Stimulated activated CD8-positive, alpha-beta memory T cell treated with anti-CD3 and anti-CD28 coated beads, Interleukin-4, amount 100 ng/mL, for 48 hours (primary cell): ENCODE measurements at places on chromosomes 1 and 21.

DNA sequence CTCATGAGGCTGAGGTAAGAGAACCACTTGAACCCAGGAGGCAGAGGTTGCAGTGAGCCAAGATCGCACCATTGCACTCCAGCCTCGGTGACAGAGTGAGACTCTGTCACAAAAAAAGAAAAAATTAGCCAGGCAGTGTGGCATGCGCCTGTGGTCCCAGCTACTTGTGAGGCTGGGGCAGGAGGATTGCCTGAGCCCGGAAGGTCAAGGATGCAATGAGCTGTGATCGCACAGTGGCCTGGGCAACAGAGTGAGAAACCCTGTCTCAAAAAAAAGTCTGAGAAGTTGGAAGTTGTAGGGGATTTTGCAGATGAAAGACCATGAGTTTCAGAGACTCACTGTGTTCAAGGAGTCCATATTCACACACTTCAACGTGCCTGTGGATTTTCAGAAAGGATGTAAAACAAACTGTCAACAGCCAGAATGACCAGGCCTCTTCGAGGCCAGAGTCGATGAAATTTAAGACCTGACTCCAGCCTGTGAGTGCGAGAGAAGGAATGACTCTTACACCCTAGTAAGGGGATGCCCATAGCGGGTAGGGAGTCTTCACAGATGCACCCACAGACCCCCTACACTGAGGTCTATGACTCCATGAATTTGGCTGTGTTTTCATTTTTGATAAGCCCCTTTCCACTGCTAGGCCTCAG lies 2.2 kb downstream of the S100A13 start:
- no peak for DNase-seq

DNA sequence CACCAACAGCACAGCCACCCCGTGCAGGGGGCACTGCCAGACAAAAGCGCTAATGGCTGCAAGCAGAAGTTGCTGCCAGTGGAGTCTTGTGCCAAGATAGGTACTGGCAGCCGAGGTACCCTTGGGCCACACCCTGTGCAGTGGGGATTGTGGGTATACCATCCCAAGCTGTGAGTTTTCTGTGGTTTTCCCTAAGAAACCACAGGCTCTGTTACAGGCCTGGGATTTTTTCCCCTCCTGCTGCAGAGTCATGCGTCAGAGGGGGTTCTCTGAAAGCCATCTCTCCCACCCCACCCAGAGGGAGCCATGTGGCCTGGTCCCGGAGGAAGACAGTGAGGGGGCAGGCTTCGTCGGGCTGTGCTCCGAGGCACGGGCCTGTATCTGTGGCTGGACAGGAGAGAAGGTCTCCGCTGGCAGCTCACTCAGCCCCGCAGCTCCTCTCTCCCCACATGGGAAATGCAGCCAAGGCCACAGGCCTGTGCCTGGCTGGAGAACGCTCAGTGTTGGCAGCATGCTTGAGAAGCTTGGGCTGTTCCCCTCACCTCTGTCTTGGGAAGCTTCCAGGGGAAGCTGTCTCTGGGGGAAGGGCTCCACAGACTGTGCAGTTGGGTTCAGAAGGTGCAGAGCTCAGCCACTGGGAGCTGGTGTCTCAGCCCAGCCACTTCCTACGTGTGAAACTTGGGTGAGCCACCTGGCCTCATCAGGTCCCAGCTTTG lies 42.5 kb downstream of the NEK2 start:
- DNase-seq: no peak

GRCh38 chr1:24154215-24154614 lies 11.3 kb upstream of the IL22RA1 start:
- DNase-seq: no peak

DNA sequence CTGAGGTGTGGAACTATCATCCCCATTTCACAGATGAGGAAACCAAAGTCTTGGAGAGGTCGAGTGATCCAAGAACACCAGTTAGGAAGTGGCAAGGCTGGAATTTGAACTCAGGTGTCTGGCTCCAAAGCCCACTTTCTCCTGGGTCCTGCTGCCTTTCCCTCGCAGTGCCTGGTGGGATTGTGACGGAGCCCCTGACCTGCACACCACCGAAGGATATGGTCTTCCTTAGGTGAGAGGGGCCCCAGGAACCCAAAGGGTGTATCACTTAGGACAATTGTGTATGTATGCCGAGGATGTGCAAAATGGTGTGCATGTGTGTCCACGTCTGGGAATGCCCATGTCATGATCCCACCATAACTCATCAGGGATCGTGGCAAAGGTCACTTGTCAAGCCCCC lies 392.7 kb downstream of the MATN1 start:
- DNase-seq: no peak

DNA sequence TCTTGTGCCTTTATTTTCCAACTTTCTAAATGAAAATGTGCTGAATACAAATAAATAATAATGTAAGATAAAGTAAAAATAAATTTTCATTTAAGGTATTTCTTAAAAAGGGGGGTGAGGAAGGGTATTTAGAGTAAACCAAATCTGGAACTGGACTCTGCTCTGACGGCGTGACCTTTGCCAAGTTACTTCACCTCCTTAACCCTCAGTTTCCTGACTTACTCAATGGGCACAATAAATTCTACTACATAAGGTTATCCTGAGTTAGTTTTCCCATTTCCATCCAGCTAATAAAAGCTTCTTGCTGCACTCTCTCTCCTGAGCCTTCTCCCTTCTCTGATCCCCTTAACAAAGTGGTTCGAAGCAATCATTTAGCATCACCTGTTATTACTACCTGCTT lies 93.9 kb downstream of the NID1 start:
- no peak for DNase-seq

DNA sequence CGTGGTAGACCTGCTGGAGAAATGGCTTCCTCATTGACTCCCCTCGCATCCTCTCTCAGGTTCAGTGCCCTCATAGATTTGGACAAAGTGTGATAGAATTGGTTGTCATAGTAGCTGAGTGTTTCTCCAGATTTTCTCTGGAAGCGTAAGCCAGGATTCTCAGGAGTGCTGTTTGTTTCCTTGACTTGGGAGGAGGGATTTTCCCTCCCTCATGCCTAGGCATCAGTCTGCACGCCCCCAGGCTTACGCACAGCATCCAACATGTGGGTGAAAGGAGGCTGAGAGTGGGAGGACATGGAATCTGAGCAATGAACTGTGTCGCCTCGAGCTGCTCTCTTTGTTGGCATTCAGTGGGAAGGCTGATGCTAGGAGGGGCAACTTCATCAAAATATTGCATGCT lies 503.5 kb downstream of the LTN1 start:
- no peak for DNase-seq

DNA sequence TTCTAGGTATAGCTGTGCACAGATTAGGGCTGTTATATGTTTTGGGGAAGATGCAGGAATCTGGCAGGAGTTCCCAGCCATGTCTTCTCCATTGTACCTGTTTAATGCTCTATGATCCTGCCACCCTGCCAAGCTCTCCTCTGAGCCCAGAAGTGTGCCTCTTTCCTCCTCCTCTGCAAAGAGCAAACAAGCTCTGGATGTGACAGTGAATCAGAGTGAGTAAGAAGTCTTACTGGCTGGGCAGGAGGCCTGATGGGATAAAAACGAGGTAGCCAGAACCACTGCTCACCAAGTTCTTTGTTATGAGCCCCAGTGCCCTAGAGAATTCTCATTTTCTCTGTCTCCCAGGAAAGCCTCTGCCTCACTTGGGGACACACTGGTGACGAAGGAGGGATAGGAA lies 69.0 kb downstream of the BRINP2 start:
- no peak for DNase-seq

- peak; percentile 43 for DNase-seq
Observed at GRCh38 chr1:244730153-244730933, 77.4 kb downstream of the DESI2 start.

DNA sequence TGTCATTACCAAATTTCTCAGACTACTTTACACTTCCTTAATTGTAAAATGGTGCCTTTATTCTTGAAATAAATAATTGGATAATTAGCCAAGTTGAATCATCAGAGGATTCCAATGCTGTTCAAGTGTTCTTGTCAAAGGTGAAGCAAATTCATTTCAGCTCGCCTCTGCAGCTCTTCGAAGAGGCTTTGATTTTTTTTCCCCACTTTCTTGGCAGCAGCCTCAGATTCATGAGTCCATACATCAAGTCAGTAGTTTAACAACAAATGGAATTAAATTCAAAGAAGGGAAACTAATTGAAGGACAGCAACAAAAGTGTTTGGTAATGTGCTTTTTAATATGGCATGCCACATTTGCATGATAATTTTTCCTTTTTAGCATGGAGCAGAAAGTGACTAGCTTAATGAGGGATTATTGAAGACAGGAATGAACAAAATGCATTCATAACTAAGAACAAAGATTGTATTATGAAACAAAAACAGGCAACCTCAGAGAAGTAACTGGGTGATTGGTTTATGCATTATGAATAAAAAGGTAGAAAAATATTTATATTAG lies 239.0 kb downstream of the USH2A start:
- no peak for DNase-seq

- no peak for DNase-seq
Observed at GRCh38 chr1:159999204-159999603, 32.6 kb downstream of the PIGM start.

GRCh38 chr1:187445066-187445465 lies 616.3 kb downstream of the PLA2G4A start:
- DNase-seq: no peak

DNA sequence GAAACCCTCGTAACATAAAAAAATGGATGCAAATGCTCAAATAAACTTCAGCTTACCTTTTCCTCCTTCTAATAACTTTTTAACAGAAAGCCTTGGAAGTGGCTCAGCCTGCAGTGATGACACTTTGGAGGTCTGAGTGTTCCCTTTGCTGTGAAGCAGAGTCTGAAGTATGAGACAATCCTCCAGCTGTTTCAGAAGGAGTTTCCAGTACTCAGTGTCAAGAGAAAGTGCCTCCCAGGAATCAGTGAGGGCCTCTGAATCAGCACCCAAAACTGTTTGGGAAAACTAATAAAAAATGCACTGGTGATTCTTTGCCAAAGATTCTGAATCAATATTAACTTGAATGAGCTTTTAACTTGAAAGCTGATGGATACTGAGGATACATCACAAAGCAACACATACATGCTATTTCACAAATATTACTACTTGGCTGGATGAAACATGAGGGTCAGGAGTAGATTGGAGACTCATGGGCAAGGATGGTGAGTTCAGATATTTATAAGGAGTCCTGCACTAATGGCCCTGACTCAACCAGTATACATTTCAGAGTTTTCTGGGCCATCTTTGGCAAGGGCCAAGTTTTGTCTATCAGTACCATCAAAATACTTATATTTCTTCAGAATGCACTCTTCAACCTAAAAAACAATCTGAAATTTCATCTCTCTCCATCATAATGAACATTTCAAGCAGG lies 77.0 kb downstream of the IARS2 start:
- no peak for DNase-seq

GRCh38 chr1:2312515-2313301 lies 78.6 kb downstream of the MORN1 start:
- DNase-seq: no peak

- DNase-seq: peak; percentile 26
Observed at GRCh38 chr1:32972814-32973428, 8.3 kb upstream of the RNF19B start.

DNA sequence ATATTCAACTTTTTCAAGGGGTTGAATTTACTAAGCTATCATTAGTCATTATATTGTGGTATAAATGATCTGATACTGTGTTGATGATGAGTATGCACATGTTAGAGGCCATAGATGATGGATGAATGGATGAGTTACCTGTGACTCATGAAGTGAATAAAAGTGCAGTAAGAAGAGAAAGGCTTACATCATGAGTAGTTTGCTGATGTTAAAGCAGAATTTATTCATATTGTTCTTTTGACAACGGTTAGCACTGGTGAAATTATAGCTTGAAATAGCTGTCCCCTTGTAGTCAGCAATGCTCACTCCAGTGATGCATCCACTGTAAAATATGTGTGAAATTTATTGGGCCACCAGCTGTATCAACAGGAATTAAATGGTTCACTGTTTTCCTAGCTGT lies 541.0 kb upstream of the ZRANB2 start:
- DNase-seq: no peak

DNA sequence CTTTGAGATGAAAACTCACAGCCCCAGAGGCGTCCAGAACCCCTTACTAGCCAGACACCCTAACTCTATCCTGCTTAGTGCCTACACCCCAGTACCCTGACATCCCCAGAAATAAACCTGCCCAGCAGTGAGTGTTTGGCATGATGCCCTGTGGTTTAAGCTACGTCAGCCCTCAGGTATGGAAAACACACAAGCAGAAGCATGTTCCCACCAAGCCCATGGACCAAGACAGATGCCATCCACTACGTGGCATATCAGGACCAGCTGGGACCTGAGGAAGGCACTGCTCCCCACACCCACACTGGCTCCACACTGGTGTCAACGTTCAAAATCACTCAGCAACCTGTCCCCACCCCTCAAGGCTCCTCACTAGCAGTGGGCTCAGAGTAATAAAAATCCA lies 116.4 kb downstream of the SYT2 start:
- DNase-seq: no peak

DNA sequence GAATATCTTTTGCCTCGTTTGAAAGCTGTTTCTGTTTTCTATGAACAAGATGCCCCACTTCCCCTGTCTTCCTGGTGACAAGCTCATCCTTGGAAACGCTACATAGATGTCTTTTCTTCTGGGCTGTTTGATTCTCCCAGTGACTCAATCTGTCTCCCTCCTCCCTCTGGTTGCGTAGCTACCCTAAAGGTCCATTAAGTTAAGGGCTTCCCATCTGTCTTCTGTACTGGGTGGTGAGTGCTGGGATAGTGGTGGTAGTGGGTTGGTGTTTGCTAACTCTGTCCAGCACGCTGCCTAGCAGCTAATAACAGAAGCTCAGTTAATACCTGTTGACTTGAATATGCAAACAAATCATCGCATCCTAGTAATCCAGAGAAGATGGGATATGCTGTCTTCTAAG lies 50.2 kb upstream of the GCLM start:
- DNase-seq: no peak

DNA sequence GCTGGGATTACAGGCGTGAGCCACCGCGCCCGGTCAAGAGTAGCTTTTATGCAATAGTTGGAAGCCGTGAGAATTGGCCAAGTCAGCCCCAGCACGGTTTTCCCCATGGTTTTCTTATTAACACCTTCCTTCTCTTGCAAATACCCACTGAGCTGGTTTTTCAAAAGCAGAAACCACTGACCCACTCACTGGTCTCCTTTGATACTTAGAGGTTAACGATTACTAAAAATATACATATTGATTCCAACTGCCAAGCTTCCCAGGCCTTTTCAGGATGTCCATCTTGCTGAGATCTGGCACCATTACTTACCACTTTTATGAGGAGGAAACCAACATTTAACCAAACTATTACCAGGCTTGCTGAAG lies 25.9 kb upstream of the TARDBP start:
- no peak for DNase-seq
